Caco-2 (cell line): ENCODE measurements at places on chromosomes 4 and X. TPM values are rescaled to one million over a fixed set of nuclear protein-coding genes. Genes with fewer than 3 reads are reported as not detected.

- no peak overlapping the region for H3K27ac ChIP-seq
- no peaks in the 10 kb centered on the region for H3K4me1 ChIP-seq
- H3K4me3 ChIP-seq: no peak overlapping the region
- no peak for DNase-seq
- no peaks in the 10 kb centered on the region for H3K27me3 ChIP-seq
Observed at GRCh38 chrX:67700602-67701001, 156.8 kb downstream of the AR start.

DNA sequence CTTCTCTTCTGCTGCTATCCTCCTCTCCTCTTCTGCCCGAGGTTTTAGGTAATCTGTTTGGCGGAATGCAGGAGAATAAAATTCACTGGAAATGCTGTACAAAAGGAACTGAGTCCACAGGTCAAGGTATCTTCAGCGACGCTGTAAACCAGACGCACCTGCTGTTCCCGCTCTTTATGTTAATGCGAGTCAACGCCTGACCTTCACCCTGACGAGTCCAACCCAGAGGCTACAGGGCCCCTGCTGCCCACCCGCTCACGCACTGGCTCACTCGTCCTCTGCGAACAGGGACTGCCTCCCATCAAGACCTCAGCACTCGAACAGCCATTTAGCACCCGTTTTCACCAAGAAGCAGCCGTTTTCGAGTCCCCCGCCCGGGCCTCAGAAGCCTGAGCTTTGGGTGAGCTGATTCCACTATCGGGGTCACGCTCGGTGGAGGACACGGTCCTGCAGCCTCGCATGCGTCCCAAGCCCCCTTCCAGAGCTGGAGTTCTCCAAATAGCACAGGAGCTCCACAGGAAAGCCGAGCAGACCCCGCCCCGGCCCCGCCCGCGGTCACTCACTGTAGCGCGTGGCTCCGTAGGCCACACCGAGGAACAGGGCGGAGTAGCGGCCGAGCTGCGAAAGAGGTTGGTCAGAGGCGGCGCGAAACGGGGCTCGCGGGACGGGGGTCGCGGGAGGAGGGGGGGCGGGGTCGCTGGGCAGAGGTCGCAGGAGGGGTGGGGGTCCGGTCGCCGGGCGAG is 556 bp downstream of the ATP5ME start:
- DNase-seq: peak; percentile 47
- H3K4me1 ChIP-seq: peaks cover 4% of the 10 kb centered on the region; the same call in 1 of the 2 replicates
- no peaks in the 10 kb centered on the region for H3K27me3 ChIP-seq
- peak overlapping the region; percentile 85 for H3K27ac ChIP-seq

DNA sequence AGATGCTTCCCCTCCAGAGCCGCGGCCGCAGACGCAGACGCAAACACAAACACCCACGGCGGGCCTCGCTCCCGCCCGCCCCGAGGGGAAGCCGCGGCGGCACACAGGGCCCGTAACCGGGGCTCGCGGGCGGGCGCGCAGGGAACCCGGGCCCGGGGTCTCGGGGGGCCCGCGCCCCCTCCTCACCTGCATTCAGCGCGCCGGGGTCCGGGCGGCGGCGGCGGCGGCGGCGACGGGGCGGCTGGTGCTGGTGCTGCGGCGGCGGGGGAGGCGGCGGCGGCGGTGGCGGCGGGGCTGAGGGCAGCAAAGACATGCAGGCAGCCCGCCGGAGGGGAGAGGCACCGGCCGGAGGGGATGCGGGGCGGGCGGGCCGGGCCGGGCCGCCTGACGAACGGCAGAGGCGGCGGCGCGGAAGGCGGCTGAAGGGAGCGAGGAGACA is 255 bp upstream of the CNOT6L start:
- H3K4me1 ChIP-seq: peaks cover 7% of the 10 kb centered on the region
- H3K27ac ChIP-seq: peak overlapping the region; percentile 89
- H3K27me3 ChIP-seq: no peaks in the 10 kb centered on the region
- no peaks in the 10 kb centered on the region for H3K36me3 ChIP-seq

GRCh38 chrX:38879631-38880220 is 78.5 kb downstream of the MID1IP1 start:
- DNase-seq: no peak
- no peak overlapping the region for H3K27ac ChIP-seq

The CTAG1A gene
- not detected in 2 replicates for total RNA-seq

The HPF1 gene
- 9.7 and 14.9 TPM in 2 replicates for total RNA-seq

The CENPI gene
- 19.8 and 21.1 TPM in 2 replicates for total RNA-seq
